Heart right ventricle (tissue), 16 donors: ENCODE measurements at places on chromosomes 13 and 19. TPM values are rescaled to one million over a fixed set of nuclear protein-coding genes. Genes with fewer than 3 reads are reported as not detected.
A peak's percentile ranks its signal among the peaks of the same experiment; 100 is the strongest.

Gene DCT
- 0.15 TPM for total RNA-seq

Gene CERS1
- 0.81 TPM for total RNA-seq

Gene ZIC2
- not detected for total RNA-seq

Gene OLFM2
- total RNA-seq = 1.3 TPM

GRCh38 chr19:53994811-53995210, 3.4 kb downstream of the CACNG6 start:
- H3K27me3 ChIP-seq = peaks cover 86% of the 10 kb centered on the region
- no peaks in the 10 kb centered on the region for H3K4me1 ChIP-seq
- H3K4me3 ChIP-seq = no peak overlapping the region
- no peaks in the 10 kb centered on the region for H3K36me3 ChIP-seq
- no peak for DNase-seq

- no peak overlapping the region for H3K4me3 ChIP-seq
- peaks cover 6% of the 10 kb centered on the region for H3K27me3 ChIP-seq
- peaks cover 8% of the 10 kb centered on the region for H3K4me1 ChIP-seq
- no peaks in the 10 kb centered on the region for H3K36me3 ChIP-seq
Measured at GRCh38 chr19:4600893-4601292, 38.4 kb upstream of the TNFAIP8L1 start.

- peak overlapping the region; percentile 77 for H3K27ac ChIP-seq
- H3K27me3 ChIP-seq = no peaks in the 10 kb centered on the region
- H3K4me1 ChIP-seq = peaks cover 10% of the 10 kb centered on the region
- H3K4me3 ChIP-seq = no peak overlapping the region
- H3K36me3 ChIP-seq = peaks cover 28% of the 10 kb centered on the region
Measured at GRCh38 chr13:28324181-28324789, 170.6 kb downstream of the FLT1 start.

DNA sequence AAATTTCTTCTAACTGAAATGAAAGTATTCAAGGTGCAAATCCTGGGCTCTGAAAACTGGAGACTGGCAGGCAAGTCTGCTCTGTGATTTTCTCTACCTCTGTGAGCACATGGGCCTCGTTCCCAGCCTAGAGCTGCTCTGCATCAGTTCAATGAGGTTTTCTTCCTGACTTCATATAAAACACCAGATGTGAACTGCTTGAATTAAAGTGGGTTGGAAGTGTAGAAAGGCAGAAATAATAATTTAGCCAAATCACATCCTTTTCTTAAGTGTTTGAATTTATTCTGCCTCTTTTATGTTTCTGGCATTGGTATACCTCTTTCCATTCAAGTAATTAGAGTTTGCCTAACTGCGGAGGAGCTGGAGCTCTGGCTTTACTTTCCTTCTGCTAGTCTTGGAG, 540.8 kb downstream of the OLFM4 start:
- no peak for DNase-seq
- H3K4me1 ChIP-seq = no peaks in the 10 kb centered on the region
- no peak overlapping the region for H3K4me3 ChIP-seq
- no peaks in the 10 kb centered on the region for H3K36me3 ChIP-seq
- no peak overlapping the region for H3K27ac ChIP-seq

DNA sequence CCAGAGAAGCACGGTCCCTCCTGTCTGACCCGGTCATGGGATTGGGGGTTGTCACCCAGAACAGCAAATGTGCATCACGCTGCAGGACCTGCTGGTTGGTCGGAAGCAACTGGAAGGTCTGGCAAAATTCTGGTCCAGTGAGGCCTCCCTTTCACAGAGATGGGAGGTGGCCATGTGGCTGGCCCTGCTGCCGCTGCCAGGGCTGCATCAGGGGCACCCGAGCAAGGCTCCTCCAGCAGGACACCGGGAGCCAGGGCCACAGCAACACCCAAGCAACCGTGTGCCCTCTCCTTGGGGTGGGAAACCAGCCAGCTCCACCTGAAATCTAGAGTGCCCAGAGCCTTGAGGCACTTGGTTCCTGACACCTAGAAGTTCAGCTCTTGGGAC, 11.5 kb upstream of the GAS6 start:
- peaks cover 18% of the 10 kb centered on the region for H3K4me1 ChIP-seq
- no peaks in the 10 kb centered on the region for H3K36me3 ChIP-seq
- DNase-seq = no peak
- H3K27ac ChIP-seq = no peak overlapping the region
- no peaks in the 10 kb centered on the region for H3K27me3 ChIP-seq

DNA sequence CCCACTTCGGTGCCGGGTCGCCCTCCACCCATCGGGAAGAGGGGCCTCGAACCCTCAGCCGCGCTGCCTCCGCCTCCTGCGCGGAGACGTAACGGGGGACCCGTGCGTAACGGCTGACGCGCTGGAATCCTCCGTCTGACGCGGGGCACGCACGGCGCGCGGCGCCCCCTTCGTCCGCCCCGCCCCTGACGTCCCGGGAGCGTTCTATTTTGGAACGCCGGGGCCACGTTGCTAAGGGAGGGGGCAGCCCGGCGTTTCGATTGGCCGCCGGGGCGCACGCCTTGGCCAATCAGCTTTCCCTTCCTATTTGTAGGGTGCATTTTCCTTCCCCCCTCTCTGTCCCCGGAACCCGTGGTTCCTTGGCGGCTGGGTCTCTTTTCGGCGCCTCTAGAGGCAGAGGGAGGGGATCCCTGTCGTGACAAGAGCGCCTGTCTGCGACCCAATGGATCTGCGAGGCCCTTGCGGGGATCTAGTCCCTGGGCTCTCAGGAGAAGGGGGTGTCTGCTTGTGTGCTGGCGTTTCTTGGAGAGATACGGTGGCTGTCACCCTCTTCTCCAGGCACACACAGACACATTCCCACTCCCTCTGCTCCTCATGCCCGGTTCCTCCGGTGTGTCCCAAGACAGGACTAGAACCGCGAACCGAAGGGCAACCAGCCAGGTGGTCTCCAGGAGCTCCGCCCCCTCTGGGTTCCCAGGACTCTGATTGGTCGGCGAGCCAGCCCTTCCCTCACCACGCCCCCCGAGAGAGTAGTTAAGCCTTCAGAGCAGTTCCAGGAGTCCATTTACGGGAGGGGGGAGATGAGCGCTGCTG, 1.5 kb downstream of the FOSB start:
- no peaks in the 10 kb centered on the region for H3K36me3 ChIP-seq
- peaks cover 46% of the 10 kb centered on the region for H3K4me1 ChIP-seq
- DNase-seq = peak; percentile 94
- peak overlapping the region; percentile 98 for H3K27ac ChIP-seq

- DNase-seq = no peak
- no peak overlapping the region for H3K4me3 ChIP-seq
- no peak overlapping the region for H3K27ac ChIP-seq
Measured at GRCh38 chr19:56223481-56223880, 21.4 kb downstream of the ZSCAN5C start.

DNA sequence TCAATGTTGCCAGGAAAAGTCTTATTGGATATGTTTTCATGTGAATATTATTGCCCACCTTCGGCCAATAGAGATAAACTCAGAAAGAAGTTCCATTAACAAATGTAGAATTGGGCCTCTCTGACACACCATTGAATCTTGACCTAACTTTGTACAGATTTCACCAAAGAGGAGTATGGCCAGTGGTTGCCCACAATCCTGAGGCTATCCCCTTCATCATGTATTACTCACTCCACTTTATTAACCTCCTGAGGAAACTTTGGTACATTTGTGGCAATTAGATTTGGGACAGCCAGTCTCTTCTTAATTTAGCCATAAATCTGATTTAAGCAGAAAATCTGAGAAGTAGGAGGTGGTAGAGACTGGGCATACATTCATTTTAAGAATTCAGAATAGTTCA, 53.3 kb upstream of the POSTN start:
- H3K4me1 ChIP-seq = no peaks in the 10 kb centered on the region
- DNase-seq = no peak
- no peak overlapping the region for H3K27ac ChIP-seq

DNA sequence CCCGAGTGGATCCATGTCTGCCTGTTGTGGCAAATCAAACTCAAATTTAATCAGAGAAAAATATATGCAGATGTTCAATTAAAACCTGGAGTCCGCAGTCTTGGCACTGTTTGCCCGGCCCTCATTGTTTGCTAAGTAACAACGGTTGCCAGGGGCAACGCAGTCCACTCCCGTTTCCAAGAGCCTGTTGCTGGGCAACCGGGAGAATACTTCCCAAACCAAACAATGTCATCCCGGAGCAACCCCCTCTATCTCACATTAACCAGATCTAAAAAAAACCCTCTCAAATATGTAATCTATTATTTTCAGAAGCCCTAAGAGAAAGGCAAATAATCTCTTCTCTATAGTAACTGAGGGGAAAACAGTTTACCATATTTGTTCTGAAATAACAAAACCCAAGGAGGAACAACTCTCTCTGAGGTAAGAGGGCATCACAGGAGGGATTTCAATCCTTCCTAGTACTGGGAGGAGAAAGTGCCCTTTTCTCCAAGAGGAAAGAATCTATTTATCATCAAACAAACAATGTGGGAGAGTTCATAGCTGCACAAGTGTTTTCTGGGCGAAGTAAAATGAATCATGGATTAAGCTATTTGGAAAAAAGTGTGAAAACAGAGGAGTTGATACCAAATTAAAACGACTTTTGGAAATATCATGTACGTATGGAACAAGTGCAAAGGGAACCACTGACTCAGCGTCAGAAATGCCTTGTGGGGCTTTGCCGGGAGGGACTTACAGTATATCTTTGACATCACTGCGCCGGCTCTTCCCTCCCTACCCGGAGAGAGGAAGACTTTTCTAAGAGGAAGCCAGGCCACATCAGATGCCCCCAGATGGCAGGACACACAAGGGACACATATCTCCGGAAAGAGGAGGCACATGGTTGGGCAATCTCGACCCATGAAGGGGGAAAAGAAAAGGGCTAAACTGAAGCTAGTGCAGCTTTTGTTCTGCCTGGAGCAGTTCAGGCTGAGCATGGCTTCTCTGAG, 43.3 kb downstream of the RFX2 start:
- no peaks in the 10 kb centered on the region for H3K27me3 ChIP-seq
- H3K4me3 ChIP-seq = no peak overlapping the region
- peak; percentile 91 for DNase-seq
- H3K4me1 ChIP-seq = peaks cover 46% of the 10 kb centered on the region
- peak overlapping the region; percentile 89 for H3K27ac ChIP-seq

DNA sequence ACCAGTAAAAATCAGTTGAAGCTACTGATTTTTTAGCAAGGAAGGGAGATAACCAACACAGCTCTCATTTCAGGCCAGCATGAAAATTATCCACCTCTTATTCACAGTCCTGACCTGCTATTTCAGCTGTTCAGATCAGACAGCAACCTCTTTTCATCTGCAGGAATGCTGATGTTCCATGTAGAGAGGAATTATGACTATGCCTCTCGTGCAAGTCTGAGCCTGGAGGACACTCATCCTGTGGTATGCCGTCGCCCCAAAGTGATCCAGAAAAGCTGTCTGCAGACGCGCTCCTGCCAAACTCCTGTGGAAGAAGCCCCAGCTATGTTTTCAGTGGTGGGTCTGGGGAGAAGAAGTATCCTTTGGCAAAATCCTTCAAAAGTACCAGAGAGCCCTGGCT, 563.5 kb upstream of the SLITRK1 start:
- H3K27me3 ChIP-seq = no peaks in the 10 kb centered on the region
- H3K27ac ChIP-seq = no peak overlapping the region
- no peaks in the 10 kb centered on the region for H3K4me1 ChIP-seq
- H3K36me3 ChIP-seq = no peaks in the 10 kb centered on the region
- DNase-seq = no peak

- peaks cover 67% of the 10 kb centered on the region for H3K27me3 ChIP-seq
- no peak for DNase-seq
- H3K27ac ChIP-seq = no peak within 1 kb of the TSS
- H3K4me3 ChIP-seq = no peak within 1 kb of the TSS
- H3K36me3 ChIP-seq = no peaks in the 10 kb centered on the region
- peaks cover 24% of the 10 kb centered on the region for H3K4me1 ChIP-seq
Measured at GRCh38 chr19:39498798-39499642, at the start of gene DLL3. Gene DLL3 (plus strand): TSS chr19:39498947. CDS start chr19:39498975, 28 bp downstream.

GRCh38 chr13:94481941-94482340, 2.5 kb upstream of the DCT start:
- no peaks in the 10 kb centered on the region for H3K27me3 ChIP-seq
- no peak overlapping the region for H3K4me3 ChIP-seq
- H3K4me1 ChIP-seq = no peaks in the 10 kb centered on the region
- H3K27ac ChIP-seq = no peak overlapping the region
